ENCODE measurements at places on chromosomes 6 and 20.
A peak's percentile ranks its signal among the peaks of the same experiment; 100 is the strongest.

DNA sequence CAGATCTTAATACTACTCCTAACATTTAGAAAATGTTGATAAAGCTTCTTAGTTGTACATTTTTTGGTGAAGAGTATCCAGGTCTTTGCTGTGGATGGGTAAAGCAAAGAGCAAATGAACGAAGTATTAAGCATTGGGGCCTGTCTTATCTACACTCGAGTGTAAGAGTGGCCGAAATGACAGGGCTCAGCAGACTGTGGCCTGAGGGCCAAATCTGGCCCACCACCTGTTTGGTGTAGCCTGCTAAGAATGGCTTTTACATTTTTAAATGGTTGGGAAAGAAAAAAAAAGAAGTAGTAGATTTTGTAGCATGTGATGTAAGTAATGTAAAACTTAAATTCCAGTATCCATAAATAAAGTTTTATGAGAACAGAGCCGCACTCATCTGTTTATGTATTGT is 19.4 kb upstream of the MAPK13 start:
- DNase-seq = no peak

- no peak for DNase-seq
These were observed 15.1 kb downstream of the PDSS2 start for GRCh38 chr6:107444277-107444676.

DNA sequence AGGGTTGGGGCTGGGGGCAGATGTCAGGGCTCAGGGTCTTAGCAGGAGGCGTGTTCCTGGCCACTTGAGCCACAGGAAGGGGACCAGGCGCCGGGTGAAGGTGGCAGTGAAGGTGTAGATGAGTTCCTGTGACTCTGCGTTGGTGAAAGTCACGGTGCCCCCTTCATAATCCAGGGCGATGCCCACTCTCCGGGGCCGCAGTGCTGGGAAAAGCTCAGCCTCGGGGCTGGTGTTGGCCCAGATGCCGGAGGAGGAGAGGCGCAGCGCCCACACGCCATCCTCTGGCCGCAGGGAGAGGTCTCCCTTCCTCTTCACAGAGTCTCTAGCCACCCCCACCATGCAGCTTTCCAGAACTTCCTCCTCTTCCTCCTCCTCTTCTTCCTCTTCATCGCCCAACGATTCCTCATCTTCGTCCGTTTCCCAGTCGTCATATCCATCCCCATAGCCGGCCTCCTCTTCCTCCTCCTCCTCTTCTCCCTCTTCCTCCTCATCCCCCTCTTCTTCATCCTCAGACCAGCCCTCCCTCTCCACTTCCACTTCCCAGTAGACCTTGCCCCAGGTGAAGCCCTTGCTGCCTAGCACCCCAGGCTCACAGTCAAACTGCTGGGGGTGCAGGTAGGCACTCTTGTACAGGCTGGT is 22.6 kb downstream of the TRIM15 start:
- DNase-seq = no peak

DNA sequence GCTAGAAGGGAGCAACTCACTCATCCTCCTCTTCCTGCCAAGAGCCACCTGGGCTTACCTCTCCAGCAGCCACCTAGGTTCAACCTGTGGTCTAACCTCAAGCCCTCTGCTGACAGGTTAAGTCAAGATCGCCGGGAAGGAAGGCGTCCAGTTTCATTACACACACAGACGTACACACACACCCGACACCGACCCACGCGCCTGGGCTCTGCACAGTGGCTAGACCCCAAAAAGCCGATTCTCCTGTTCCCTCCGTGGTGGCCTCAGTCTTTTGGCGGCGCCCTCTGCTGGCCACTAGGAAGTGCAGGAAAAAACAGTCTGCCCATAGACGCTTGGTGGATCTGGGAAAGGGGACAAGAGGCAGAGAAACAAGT is 52.8 kb downstream of the MRPL14 start:
- no peak for DNase-seq

GRCh38 chr6:169173532-169174268 is 79.9 kb downstream of the THBS2 start:
- DNase-seq = no peak

- DNase-seq = no peak
These were observed 1.3 kb downstream of the KCNQ2 start for GRCh38 chr20:63471002-63471716.

DNA sequence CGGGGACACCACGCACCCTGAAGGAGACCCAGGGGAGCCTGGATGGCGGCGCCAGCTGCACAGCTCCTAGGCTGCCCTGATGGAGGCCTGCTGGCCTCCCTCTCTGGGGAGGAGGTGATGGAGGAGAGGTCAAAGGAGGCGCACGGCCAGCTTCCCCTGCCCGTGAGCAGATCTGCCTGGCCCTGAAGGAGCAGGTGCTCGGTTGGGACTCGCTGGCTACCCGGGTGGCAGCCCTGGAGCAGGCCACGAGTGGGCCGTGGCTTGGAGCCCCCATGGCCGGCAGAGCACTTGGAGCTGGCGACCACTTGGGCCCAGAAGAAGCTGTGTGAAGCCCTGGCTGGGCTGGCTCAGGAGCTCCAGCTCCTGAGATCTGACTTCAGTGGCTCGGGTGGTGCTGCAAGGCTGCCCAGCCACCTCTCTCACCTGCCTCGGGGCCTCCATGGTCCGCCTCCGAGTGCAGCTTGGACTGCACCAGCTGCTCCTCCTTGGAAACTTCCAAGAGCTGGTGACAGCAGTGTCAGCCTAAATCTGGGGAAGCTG is 7.5 kb upstream of the RAET1E start:
- DNase-seq = no peak

- peak; percentile 3 for DNase-seq
These were observed 92.8 kb downstream of the CLIC5 start for GRCh38 chr6:45922728-45923351.

DNA sequence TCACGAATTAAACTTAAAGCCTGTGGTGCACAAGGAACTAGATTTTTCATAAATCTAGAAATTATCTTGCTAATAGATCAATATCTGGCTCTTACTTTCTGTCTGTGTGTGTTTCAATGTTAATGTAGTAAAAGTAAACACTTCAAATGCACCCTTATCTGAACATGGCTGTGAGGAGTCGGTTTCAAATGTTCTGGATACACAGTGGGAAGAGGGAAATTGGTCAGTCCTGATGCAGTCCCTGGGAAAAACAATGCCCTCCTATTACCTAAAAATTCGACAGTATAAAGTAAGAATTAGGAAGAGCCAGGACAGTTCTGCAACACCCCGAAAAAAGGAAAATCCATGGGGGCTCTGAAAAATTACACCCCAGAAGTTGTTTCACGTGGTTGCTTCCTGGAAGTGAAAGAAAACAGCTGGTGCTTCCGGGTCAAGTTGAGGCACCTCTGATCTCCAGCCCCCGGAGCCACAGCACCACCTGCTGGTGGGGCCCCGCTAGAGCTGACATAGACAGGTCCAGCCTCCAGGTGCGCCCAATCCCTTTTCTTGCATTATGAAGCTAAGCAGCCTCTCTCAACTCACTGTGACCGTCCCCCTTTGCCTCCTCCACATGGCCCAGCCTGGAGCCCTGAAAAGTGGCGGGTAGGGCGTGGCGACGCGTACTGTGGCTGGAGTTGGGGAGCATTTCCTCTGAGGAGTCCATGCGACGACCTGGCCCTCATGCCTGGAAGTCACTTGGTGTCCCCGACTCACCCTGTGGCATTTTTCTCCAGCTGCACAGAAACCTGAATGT is 8.3 kb downstream of the SEMG2 start:
- peak; percentile 70 for DNase-seq

GRCh38 chr6:31114541-31114878 is at the start of gene PSORS1C1:
Gene PSORS1C1 (plus strand): TSS chr6:31114800. CDS start chr6:31129633, 14,833 bp downstream.
- DNase-seq = no peak

GRCh38 chr20:23059846-23060245 is 10.4 kb upstream of the THBD start:
- DNase-seq = no peak

DNA sequence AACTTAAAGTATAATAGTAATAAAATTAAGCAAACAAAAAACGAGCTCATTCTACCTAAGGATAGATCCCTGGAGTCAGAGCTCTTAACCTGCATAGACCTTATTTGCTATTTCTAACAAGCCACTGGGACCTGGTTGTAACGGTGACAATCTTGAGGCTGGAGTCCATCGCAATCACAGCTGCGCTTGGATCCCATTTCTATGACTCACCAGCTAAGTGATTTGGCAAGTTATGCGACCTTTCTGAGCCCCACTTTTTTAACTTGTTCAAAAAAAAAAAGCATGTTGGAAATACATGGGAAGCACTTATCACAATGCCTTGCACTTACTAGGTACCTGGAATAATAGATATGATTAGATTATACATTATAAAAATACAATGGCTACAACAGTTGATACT is 389.5 kb upstream of the CDH4 start:
- no peak for DNase-seq

DNA sequence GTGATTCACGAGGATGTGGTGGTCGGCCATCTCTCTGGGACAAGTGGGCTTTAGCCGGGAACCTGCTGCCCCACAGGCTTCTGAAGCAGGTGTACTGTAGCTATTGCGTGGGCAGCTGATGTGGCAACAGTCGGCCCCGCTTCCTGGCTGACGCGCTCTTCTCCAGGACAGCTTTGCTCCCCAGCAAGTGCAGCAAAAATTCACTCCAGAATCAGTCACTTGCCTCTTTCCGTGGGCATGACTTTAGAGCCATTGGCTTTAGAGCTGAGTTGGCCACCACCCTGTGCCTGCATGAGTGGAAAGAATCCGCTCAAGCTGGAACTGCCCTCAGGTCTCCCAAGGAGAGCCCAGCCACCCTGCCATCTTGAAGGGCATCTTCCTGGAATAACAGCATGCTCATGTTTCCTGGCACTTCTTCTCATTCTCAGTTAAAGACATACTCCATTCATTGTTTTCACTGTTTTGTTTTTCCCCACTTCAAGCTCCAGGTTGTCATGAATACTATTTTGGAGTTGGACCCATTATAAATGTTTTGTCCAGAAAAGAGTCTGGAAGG is 178.3 kb downstream of the ZDHHC14 start:
- peak; percentile 36 for DNase-seq

GRCh38 chr20:32968478-32969241 is 35.6 kb downstream of the SUN5 start:
- no peak for DNase-seq

GRCh38 chr6:128519931-128520435 is 416 bp downstream of the PTPRK start:
- no peak for DNase-seq

GRCh38 chr6:110633731-110634213 is 157.4 kb upstream of the SLC22A16 start:
- no peak for DNase-seq

- DNase-seq = no peak
These were observed 177.6 kb downstream of the SASH1 start for GRCh38 chr6:148520109-148520841.

DNA sequence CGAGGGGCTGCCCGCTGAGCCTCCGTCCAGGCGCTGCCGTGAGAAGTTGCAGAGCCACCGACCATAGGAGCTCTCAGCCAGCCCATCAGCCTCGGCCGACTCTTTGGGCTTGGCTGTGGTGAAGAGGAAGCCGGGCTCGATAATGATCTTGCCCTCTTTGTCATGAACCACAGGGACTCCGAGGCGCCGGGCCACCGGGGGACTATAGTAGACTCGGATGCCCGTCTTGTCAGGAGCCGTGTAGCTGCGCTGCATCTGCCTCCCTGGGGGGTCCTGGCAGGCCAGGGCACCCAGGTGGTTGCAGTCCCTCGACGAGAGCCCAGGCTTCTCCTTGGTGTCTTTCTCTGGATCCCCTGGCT is 20.5 kb upstream of the DSN1 start:
- DNase-seq = no peak

DNA sequence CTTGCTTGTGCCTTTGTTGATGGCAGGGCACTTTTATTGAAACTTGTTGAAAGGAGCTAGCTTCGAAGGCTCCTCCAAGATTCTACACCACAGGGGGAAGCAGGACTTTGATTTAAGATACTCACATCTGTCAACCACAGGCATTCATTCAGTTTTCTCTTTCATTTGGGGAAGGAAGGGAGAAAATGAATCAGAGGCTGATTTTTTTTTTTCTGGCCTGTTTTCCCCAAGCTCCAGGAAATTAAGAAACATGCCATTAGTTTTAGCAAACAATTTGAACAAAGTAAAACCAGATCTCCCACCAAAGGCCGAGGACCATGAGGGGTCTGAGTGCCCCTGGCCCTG is 8.7 kb upstream of the APCDD1L start:
- no peak for DNase-seq

DNA sequence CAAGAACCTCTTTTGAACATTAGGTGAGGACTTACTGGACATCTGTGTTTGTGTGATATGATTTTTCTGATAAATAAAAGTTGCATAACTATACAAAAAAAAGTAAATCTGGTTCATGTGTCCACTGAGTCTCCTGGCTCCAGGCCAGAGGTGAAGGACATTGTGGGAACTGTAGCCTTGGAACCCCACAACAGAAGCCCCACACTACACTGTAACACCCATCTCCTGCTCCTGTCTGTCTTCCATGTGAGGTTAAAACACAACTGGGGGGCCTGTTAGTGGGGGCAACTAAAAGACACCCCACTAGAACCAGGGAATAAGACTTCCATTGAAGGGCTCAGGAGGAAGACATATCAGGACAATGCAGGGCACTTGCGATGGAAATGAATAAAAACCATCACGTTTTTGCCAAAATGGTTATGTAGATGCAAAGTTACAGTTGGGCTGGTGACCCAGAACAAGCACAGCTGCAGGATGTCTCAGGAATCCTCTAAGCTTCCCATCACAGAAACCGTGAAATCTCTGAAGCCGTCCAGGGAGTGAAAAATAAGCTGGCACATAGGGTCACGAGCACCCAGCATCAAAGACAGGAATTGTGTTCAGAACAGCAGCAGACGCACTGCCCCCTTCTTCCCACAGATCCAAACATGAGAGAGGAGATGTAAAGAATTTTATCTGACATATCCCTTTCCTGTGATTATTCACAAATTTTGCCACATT is 36.7 kb upstream of the PCSK2 start:
- no peak for DNase-seq

DNA sequence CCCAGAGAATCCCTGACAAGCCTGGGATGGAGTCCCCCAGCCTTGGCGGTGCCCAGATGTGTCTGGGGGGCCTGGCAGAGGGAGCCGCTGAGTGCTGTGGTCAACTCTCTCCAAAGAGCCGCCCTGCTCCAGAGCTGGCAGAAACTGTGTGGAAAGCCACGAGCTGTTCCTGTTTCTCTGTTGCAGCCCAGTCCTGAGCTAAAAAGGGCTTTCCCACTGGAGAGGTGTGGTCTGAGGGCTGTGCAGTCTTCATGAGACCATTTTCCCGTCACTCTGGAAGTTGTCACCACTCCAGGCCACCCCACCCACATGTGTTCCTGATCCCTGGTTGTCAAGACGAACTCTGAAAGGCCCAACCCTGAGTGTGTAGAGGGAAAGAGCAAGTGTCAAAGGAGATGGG is 99.7 kb upstream of the KCNK16 start:
- no peak for DNase-seq

- no peak for DNase-seq
These were observed 272.0 kb downstream of the ZNF217 start for GRCh38 chr20:53321596-53321995.

GRCh38 chr6:118789419-118789818 is 104.5 kb upstream of the ASF1A start:
- no peak for DNase-seq

DNA sequence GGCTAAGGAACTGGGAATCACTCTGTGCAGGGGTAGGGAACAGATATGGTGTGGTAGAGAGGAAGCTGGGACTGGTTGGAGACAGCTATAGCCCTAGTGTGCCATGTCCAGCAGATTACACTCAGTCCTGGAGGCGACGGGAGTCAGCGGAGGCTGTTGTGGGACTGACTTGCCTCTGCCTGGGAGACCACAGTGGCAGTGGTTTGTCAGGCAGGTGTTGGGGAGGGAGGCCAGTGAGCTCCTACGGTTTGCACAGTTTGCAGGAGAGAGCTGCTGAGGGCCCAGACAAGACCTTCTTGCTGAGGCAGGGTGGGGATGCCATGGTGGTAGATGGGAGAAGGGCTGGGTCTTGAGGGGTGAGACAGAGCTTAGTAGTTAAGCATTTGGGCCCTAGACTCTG is 4.9 kb downstream of the PLCG1 start:
- no peak for DNase-seq

- DNase-seq = peak; percentile 61
These were observed 15.7 kb downstream of the MANEA start for GRCh38 chr6:95593025-95593424.
